Dorsolateral prefrontal cortex (tissue), 122 donors: ENCODE measurements at places on chromosomes 1 and 21.

- DNase-seq, result peak; percentile 57
Observed at GRCh38 chr1:50977575-50978143, 7.6 kb downstream of the CDKN2C start.

DNA sequence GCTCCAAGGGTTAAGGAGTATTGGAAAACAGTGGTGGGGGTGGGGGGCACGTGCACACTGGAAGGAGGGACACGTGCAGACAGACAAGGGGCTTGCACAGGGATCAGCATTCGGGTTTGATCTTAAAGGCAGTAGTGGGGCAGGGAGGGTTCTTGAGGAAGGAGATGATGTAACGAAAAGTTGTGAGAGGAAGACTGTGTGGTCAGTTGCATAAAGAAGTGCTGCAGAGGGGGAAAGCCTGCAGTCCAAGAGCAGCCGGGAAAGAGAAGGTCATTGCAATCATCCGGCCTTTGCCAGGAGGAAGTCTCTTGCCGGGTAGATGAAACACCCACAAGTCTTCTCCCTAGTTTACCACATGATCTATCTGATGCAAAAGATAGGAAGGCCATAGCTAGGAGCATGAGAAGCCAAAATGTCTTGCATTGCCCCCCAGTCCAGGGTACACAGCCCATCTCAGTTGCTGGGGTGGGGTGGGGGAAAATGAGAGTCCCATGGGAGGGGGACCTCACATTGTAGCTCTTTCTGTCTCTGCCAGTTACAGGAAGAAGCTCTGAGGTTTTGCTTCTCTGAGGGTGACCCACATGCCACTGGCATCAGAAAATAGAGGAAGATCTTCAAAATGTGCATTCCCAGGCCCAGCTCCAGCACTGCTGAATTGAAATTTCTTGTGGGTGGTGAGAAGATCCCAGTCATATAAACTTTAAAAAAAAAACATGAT lies 202.5 kb upstream of the RAB4A start:
- no peak for DNase-seq

DNA sequence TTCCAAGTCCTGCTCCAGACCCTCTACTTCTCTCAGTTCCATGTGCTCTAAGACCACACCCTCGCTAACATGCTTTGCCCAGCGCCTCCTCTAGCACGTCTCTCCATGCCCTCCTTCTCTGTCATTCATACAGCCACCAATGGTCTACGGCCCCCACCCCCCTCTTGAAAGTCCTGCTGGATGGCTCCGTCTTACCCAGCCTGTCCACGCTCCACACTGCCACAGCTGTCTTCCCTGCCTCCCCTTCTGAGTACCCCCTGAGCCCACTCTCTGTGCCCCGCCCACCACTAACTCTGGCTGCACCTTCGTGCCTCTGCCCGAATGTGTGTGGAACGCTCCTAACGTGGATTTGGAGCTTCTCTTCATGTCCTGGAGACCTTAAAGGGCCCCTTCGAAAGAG lies 244.6 kb downstream of the TRABD2B start:
- DNase-seq, result no peak

DNA sequence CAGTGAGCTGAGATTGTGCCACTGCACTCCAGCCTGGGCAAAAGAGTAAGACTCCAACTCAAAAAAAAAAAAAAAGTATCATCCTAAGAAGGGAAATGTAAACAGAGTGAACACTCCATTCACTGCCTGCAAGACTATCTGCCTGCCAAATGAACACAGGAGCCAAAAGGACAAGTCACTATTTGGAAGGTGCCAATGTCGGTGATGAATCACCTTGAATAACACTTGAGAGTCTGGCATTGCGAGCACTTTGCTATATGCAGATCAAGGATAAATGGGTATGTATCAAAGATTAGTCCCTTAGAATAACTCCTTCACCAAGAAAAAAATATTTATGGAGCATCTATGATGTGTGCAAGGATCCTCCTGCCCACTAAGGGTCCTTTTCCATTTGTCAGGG lies 6.6 kb downstream of the UBR4 start:
- DNase-seq, result no peak

DNA sequence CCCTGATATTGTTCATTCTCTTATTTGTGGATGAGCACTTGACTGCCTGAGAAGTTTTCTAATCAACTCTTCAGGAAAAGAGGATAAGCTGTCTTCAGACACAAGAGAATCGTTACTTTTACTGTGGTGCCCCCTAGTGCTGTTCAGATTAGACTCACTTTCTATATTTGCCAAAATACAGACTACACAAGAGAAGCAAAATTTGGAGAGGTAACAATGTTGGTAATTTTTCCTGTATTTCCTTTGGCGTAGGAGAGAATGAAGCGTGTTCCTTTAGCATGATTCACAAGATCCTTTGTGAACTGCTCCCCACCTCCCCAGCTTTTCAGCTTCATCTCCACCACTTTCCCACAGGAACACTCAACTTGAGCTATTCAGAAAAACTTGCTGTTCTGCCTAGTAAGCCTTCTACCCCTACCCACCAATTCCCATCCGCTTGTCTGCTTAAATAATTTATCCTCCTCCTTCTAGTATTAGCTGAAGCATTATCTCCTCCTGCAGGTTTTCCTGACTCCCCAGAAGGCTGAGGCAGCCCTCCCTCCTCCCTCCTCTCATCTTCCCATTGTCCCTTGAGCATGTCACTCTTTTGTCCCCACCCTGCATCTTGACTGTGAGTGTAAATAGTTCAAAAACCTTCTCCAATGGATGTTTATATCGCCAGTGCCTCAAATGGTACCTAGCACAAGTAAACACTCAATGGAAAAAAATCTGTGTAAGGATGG lies 4.5 kb downstream of the TNFSF4 start:
- DNase-seq, result no peak

DNA sequence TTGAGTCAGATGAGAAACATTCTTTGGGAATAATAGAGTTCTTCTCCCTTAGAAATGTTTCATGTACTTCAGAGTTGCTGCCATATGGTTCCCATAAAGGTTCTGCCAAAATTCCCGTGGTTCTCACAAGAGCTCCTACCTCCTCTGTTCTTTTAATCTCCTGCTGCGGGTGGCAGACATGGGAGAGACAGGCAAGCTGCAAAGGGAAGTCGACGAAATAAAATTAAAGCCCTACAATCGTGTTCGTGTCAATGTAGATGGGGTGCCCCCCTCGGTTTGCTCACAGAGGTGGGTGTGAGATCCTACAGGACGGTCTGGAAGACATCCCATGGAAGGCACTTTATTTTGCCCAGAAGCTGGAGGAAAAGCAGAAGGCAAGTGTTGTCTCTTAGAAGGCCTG lies 276.0 kb downstream of the RWDD3 start:
- DNase-seq, result no peak

DNA sequence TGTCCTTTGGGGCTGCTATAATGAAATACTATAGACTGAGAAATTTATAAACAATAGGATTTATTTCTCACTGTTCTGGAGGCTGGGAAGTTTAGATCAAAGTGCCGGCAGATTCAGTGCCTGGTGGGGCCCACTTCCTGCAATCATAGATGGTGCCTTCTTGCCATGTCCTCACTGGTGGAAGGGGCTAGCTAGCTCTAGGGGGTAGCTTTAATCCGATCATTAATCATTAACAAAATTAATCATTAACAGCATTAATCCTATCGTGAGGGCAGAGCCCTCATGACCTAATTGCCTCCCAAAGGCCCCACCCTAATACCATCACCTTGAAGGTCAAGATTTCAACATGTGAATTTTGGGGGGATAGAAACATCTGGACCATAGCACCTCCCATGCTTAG lies 124.3 kb downstream of the TRABD2B start:
- DNase-seq, result no peak

DNA sequence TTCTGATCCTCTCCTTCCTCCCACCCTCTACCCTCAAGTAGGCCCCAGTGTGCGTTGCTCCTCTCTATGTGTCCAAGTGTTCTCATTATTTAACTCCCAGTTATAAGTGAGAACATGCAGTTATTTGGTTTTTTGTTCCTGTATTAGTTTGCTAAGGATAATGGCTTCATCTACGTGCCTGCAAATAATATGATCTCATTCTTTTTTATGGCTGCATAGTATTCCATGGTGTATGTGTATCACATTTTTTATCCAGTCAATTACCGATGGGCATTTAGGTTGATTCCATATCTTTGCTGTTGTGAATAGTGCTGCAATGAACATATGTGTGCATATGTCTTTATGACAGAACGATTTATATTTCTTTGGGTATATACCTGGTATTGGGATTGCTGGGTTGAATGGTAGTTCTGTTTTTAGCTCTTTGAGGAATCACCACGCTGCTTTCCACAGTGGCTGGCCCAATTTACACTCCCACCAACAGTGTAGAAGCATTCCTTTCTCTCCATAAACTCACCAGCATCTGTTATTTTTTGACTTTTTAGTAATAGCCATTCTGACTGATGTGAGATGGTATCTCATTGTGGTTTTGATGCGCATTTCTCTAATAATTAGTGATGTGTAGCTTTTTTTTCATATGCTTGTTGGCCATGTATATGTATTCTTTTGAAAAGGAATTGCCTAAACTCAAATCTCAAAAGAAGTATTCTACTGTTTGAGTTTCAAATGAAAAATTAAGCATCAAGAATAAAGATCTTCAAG lies 116.9 kb downstream of the ETS2 start:
- DNase-seq, result no peak

- DNase-seq, result no peak
Observed at GRCh38 chr1:247536340-247536739, at the start of gene OR2C3. Gene OR2C3 (minus strand): TSS chr1:247536440. CDS start chr1:247532511, 3,929 bp downstream.

DNA sequence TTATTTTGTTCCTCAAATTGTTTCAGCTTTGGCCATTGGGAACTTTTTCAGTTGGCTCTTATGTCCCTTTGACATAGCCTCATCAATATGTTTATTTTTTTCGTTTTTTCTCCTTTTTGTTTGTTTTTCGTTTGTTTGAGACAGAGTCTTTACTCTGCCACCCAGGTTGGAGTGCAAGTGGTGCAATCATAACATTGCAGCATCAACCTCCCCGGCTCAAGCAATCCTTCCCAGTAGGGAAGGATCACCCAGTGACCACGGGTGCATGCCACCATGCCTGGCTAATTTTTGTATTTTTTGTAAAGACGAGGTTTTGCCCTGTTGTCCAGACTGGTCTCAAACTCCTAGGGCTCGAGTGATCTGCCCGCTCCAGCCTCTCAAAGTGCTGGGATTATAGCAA lies 8.1 kb downstream of the POLR3GL start:
- DNase-seq, result no peak

DNA sequence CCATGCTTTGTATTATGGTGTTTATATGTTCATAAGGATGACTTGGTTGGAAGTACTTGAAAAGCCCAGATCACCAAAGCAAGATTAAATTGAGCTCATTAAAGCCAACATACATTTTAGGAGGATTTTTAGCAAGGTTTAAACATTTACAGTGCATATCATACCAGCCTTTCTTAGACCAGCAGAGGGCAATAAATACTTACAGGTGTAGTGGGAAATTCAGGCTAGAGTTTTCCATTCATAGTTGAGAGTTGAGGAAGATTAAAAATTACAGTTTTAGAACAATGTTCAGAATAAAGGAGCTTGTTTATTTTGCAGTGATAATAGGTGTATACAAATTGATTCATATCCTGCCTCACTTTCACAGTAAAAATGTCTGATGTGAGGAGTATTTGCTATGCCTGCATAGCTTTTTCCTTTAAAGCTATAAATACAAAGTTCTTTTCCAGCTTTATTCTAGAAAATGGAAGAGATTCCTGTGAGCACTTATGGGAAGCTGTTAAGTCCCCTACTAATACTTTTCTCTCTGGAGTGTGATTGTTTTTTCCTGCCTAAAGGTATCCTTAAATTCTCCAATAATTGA lies 35.3 kb downstream of the DTL start:
- DNase-seq, result no peak

DNA sequence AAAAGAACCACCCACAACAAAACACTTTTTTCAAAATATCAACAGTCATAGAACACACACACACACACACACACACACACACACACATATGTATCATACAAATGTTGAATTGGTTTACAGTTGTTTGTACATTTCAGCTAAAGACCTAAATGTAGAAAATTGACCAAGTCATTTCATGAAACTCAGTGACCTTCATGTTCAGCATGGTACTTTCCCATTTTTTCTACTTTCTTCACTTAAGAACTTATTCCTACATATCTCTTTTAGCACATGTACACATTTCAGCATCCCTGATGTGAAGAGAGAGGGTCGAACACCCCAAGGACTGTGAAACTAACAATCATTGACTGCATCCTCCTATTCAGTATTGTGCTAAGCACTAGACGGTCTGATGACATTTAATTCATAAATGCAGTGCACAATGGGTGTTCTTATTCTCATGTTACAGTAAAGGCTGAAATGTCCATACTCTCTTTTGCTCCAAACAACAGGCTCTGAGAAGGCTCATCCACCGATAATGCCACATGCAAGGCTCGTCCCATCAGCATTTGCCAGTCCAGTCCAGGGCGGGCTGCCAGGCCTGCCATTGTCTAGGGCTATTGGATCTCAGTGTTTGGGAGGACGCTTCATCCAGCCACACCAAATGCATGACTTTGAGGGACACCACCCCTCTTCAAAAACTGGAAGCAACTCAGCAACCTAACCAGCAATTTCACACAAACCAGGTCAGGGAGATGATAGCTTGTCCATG lies 150.1 kb upstream of the RUNX1 start:
- DNase-seq, result no peak

GRCh38 chr1:24199291-24199900 lies 12.3 kb upstream of the IFNLR1 start:
- peak; percentile 63 for DNase-seq

DNA sequence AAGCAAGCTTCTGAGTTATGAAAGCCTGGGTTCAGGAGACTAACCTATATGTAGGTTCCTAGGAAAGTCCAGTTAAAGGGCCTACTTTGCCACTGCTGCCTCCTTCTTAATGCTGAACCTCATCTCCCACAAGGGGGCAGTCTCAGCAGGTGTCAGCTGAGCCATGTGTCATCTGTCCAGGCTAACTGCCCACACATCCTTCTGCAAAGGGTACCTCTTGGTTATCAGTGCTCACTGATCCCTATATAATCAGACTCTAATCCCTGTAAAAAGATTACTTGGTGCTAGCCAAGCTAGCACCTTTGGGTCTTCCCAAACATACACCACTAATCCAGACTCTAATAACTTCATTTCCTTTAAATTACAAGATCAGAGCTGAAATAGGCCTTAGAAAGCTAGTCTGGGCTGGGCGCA lies 9.0 kb downstream of the PRDX1 start:
- DNase-seq, result peak; percentile 53

DNA sequence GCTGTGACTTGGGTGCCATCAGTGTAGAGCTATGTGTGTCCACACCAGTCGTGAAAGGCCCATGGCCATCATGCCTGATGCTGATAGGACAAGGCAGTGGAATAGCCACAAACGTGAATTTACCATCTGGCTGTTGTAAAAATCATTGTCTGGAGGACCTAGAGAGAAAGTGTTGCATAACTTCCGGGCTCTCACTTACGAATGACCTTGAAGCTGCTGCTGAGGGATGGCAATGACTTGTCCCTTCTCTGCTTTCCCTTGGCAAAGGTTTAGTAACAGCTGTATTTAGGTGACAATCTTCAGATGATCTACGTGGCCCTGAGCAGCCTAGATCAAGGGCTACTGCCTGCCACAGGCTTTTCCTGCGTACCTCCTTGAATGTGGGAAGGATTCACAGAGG lies 5.8 kb downstream of the ATP1B1 start:
- DNase-seq, result no peak

- DNase-seq, result no peak
Observed at GRCh38 chr1:3679098-3679555, 26.8 kb downstream of the TP73 start.
